ENCODE measurements at places on chromosomes 6 and 20.

DNA sequence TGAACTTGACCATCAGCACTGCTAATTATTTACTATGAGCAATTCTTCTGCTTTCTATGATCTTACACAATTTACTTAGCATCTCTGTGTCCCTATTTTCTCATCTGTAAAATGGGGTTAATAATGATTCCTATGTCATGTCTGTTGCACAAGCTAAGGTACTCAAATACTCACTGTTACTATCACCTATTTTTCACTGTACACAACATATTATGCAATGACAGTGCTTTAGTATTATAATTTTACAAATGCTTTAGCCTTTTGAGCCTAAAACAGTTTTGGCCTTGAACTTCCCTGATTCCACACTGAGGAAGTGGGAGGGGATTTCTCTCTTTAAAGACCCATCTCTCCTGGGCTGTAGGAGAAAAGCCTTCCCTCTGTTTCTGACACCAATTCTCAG lies 36.9 kb upstream of the THEMIS start:
- DNase-seq, result no peak

- DNase-seq, result no peak
Observed at GRCh38 chr20:6605055-6605935, 162.2 kb upstream of the BMP2 start.

- DNase-seq, result peak; percentile 62
Observed at GRCh38 chr20:47785854-47786764, 828 bp upstream of the SULF2 start.

DNA sequence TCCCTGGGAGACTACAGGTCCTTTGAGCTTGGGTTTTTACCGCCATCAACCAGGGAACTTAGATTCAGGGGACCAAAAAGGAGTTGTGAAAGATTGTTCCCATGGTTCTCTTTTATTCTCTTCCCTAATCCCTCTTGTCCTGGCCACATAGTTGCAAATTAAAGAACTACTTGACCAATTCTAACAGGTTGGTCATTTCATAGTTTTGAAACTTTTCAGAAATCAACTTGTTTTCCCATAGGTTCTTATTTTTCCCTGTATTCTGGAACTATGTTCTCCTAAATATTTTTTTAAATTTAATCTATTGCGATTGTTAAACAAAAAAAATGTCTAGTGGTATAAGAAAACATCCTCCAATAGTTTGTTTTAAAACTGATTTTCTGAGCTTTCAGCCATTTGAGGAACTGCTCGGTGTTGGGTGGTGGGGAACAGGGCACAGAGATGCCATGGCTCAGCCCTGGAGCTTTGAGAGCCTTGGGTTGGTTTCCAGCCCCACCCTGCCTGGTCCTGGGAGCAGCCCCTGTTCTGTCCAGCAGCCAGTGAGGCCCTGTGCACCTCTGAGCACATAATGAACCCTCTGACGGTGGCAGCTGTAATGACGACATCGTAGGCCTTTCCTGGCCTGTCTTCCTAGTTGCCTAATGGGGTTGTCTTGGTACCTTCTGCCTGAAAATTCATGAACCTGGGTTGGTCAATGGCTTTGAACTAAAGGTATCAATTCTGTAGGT lies 53.5 kb downstream of the TBC1D7 start:
- no peak for DNase-seq

GRCh38 chr6:34517461-34517881 lies 38.7 kb downstream of the SPDEF start:
- DNase-seq, result no peak

GRCh38 chr6:141303907-141304306 lies 828.8 kb upstream of the GJE1 start:
- DNase-seq, result no peak

Measured in activated CD4-positive, alpha-beta T cell treated with anti-CD3 and anti-CD28 coated beads, Interleukin-2, amount 10 ng/mL, durations not matched to agents 24 days and 14 days (primary cell).